Stimulated activated CD4-positive, alpha-beta T cell treated with anti-CD3 and anti-CD28 coated beads, TNF-alpha, amount 100 ng/mL, for 4 hours (primary cell): ENCODE measurements at places on chromosomes 5 and 9.

- DNase-seq: no peak
Observed at GRCh38 chr5:78008356-78008967, 232.3 kb upstream of the TBCA start.

DNA sequence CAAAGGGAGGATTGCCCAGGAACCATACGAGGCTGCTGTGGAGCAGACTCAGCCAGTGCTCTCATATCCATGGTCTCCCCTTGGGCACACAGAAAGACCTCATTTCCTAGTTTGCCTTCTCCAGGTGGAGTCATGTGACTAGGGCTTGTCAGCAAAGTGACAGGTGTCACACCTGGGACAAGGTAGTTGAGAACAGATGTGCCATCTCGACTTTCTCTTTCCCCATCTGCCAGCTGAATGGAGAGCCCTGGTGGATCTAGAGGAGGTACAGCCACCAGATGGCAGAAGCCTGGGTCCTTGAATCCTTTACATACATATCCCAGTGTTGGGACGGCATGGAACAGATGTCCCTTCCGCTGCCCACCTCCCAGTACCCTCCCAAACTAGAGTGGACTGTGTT lies 42.9 kb upstream of the ALDOB start:
- DNase-seq: no peak

- DNase-seq: no peak
Observed at GRCh38 chr9:72786948-72787347, 165.9 kb downstream of the ALDH1A1 start.

GRCh38 chr9:14312719-14313377 lies 1.1 kb downstream of the NFIB start:
- DNase-seq: no peak

DNA sequence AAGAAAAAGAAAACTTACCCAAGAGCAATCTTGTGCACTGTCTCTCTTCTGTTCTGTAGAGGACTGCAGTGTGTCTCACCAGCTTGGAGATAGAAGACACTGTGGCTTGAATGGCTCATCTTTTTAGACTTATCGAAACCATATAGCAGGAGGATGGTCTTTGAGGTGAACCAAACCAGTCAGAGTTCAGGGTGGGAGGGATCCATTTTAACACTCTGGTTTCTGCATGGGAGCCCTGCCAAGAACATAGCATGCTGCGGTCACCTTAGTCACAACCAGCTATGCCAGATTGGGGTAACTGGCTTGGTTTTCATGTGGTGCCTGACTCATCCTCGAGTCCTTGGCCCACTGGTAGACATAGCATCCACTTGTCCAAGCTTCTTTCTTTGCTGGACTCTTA lies 135.1 kb downstream of the PAPPA start:
- DNase-seq: no peak

- DNase-seq: no peak
Observed at GRCh38 chr5:102792705-102793104, 37.6 kb downstream of the PAM start.

DNA sequence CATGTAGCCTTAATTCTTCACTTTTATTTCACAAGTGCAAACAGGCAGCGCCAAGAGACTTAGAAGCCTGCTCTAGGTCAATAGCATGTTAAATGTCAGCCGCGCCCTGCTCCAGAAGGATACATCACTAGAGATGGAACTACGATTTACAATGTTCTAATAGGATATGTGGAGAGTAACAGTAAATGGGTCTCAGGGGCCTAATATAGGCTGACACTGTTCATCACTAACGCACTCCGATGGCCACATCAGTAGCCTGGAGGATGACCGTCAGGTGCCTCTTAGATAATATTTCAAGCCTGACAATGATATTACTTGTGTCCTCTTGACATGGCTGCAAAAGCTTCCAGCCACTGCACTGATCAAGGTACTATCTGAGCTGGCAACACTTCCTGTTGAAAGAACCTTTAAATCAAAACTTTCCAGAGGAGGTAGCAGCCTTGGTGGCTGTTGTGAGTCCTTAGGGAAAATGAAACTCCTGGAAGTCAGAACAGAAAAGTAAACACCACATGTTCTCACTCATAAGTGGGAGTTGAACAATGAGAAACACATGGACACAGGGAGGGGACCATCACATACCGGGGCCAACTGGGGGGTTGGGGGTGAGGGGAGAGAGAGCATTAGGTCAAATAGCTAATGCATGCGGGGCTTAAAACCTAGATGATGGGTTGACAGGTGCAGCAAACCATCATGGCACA lies 35.0 kb downstream of the PTTG1 start:
- DNase-seq: no peak

- DNase-seq: no peak
Observed at GRCh38 chr9:70256123-70256551, 2.6 kb upstream of the SMC5 start.

DNA sequence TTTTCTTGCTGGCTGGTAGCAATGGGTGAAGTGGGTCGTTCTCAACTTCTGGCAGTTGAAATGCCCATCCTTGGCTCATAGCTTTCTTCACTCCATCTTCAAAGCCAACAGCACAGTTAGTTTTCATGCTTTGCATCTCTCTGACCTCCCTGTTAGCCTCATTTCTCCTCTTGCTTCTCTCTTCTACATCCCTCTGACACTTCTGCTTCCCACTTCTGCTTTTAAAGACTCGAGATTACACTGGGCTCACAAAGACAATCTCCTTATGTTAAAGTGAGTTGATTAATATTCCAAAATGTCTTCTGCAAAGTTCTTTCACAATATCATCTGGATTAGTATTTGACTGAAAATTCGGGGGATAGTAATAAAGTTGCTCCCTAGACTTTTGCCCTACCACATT lies 684.8 kb upstream of the CCNG1 start:
- no peak for DNase-seq

GRCh38 chr9:92775466-92775865 lies 10.8 kb upstream of the BICD2 start:
- no peak for DNase-seq

DNA sequence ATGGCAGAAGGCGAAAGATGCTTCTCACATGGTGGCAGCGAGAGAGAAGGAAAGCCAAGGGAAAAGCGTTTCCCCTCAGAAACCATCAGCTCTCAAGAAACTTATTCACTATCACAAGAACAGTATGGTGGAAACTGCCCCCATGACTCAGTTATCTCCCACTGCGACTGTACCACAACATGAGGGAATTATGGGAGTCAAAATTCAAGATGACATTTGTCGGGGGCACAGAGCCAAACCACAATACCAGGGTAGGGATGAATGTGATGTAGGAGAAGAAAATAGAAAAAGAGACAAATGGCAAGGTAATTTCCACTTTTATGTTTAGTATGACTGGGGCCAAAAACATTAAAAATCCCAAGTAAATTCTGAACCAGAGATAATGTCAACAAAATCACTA lies 216.8 kb downstream of the TRIM36 start:
- no peak for DNase-seq

DNA sequence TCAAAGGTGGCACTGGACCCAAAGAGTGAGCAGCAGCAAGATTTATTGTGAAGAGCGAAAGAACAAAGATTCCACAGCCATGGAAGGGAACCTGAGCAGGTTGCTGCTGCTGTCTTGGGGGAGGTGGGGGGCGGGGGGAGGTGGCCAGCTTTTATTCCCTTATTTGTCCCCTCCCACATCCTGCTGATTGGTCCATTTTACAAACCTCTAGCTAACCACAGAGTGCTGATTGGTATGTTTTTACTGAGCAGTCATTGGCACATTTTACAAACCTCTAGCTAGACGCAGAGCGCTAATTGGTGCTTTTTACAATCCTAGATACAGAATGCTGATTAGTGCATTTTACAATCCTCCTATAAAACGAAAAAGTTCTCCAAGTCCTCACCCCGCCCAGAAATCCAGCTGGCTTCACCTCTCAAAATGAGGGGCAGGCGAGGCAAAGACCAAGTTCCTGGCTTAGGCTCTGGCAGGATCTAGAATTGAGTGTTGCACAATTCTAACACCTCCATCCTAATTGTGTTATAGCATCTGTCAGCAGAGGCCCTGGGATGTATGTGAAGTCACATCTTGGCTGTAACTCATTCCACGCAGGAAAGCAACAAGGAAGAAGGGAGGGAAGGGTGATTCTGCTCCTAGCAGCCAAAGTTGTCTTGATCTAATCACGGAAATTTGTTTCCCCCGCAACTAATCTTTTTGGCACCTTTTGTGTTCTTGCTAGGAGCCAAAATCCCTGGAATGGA lies 34.3 kb downstream of the ROR2 start:
- DNase-seq: no peak

GRCh38 chr5:14590949-14591348 lies 9.4 kb downstream of the OTULINL start:
- DNase-seq: no peak

- DNase-seq: no peak
Observed at GRCh38 chr5:87105577-87105976, 162.1 kb upstream of the RASA1 start.

DNA sequence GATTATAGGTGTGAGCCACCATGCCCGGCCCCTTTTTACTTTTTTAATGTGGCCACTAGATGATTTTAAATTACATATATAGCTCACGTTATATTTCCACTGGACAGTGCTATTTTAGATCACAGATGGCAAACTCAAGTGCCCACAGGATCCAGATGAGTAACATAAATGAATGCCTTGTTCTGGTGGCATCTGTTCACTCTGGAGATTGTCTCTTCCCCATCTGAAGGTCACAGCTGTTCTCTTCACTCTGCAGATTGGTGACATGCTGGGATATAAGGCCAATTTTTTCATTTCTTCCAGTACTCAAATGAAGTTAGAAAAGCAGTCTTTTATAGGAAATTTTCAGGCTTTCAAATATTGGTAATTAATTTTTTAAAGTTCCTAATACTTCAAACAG lies 160.1 kb downstream of the DOCK8 start:
- DNase-seq: no peak

GRCh38 chr9:122228568-122229484 lies at the start of gene LHX6:
TSS of gene LHX6 (minus strand) at chr9:122228957. CDS start at chr9:122228740, 217 bp downstream.
- no peak for DNase-seq

- DNase-seq: no peak
Observed at GRCh38 chr9:125626187-125626586, 80.8 kb downstream of the MAPKAP1 start.

DNA sequence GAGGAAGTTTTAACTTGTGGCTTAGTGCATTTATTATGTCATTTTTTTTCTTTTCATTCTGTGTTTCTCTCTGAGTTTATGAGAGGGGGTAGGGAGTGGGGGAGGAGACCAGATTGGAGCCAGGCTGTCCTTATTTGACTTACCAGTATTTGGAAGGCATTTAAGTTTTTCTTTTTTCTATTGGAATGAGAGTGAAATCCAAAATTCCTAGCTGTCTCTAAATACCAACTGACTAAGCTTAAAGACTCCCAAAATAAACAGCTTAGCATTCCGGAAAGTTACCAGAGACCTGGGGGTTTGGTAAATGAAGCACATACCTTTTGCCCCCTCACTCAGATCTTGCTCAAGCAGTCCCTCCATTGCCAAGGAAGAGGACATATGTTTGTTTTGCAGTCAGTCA lies 581.9 kb upstream of the BRINP1 start:
- no peak for DNase-seq

- DNase-seq: no peak
Observed at GRCh38 chr5:59485107-59485506, 408.4 kb downstream of the PDE4D start.

DNA sequence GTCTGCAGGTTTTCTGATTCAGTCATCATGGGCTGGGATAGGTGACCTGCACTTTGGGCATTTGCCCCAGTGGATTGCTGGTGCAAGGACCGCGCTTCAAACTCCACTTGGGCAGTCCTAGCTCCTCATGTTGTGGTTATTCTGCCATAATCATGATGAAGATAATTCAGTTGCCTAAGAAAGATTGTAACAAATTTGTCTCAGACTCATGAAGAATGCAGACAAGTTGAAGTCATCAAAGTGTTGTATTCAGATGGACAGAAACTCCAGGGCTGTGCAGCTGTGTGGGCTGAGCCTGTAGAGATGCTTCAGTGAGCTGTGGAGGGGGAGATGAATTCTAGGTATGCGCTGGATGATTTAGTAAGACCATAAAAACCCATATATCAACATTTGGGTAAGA lies 38.5 kb downstream of the TARS1 start:
- DNase-seq: no peak

- no peak for DNase-seq
Observed at GRCh38 chr5:123157791-123158581, 68.9 kb downstream of the PRDM6 start.

DNA sequence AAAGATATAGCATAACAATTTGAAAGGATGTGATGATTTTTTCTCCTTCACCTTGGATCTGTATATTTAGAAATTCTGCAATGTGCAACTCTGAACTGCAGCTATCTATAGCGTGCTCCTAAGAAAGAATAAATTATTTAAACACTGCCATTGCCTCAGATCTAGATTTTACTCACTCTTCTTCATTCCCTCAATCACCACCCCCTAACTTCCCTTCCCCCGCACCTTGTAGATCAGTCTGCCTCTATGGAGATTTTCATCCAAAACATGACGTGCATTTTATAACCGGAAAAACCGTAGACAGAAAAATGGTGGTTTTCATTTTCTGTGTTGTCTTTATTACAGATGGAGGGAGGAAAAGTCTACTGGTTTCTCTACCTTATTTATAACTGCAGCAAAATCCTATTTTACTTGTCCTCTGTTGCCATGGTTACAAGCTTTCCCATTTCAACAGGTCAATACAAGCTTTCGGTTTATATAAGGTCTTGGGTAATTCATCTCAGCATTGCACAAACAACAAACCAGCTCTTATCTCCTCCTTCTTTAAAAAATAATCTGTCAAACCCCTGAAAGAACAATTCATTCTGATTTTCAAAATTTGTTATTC lies 480.0 kb downstream of the TAF11L14 start:
- no peak for DNase-seq

DNA sequence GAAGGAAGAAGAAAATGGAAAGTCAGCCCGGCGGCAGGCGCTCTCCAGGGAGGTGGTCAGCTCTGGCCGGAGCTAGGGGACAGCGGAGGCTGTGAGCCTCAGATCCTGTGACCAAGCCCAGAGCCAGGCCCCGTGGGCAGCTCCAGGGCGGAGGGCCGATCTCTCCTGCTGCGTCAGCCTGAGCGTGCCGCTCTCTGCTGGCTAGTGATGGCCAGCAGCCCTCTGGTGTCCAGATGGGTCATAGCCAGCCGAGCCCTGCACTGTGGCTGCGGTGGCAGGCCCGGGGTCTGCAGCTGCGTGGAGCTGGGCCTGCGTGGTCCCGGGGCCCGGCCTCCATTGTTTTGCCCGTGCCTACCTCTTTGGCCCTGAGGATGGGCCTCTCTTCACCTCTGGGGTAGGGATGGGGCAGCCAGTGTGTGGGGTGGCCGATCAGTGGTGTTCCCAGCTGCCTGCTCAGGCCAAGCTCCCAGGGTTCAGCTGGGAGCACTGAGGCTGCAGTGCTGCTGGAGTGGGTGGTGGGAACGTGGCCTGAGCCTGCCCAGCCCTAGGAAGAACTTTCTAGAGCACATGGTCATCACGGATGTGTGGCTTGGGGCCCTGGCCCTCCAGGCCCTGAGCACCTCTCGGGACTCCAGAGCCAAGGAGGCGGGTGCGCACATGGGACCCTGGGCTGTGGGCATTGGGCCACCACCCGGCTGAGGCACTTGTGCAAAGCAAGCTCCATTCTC lies 17.1 kb upstream of the NRARP start:
- no peak for DNase-seq

GRCh38 chr9:78927099-78927940 lies 630.4 kb downstream of the PSAT1 start:
- DNase-seq: no peak
